ENCODE measurements at places on chromosomes 6 and 20.
A peak's percentile ranks its signal among the peaks of the same experiment; 100 is the strongest.

GRCh38 chr20:53003420-53004154 is 31.4 kb downstream of the TSHZ2 start:
- DNase-seq: no peak

DNA sequence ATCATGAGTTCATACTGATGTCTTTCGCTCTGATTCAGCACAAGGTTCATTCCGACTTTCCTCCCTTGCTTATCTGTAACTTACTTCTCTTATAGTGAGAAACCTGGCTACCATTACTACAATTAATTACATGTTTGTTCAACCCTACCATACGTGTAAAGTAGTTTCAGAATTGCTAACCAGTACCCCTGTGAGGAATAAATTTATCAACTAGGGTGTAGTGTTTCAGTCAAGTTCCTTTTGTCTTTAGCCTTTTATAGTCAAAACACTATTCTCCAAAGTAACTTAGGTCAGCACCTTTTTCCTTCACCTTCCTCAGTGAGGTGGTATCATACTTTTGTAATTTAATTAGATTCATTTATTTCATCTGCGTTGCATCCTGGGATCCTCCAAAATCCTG is 64.9 kb downstream of the MAP3K4 start:
- no peak for DNase-seq

DNA sequence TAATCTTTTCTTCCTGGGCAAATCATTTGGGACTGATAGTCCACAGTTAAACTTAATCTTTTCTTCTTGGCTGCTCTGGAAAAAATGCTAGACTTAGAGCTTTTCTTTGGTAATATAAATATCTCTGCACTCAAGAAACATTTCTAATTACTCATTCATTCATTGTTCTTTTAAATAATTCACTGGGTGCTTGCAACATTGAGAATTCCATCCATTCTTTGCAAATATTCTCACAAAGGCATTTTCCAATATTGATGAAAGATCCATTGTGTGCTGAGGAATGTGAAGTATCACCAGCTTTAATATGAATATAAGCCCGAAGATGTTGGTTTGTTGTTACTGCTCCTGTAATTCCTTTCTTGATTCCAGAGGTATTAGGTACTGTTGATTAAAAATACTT is 38.4 kb downstream of the AKAP7 start:
- no peak for DNase-seq

DNA sequence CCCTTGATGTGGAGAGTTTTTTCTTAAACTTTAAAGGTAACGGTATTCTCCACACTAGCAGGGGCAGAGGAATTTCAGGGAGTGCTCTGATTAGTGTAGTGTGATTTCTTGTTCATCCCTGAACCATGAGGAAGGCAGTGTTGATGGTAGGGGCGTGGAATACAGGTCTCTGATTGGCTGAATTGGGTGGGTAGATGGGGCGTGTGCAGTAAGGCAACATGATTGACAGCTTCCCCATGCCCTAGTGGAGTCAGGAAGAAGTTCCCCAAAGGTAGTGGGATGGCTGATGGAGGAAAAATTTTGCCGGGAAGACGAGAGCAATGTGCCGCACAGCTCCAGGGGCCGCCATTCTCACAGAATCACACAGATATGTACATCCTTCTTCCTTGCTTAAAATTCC is 97.4 kb upstream of the SALL4 start:
- DNase-seq: no peak

DNA sequence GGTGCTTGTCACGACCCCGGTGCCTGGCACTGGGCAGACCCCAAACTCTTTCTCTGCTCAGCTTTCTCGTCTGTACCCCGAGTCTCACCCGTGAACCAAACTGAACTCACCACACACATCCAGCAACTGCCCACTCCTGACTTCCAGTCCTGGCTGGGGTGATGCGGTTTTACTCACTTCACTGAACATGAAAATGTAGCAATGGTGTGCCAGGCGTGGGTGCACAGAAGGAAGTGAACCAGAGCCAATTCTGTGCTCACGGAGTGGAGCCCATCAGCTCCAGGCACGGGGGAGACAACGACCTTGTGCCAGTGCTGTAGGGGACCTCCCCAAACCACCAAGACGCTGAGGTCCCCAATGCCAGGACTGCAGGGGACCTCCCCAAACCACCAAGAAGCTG is 78.7 kb upstream of the AFDN start:
- no peak for DNase-seq

DNA sequence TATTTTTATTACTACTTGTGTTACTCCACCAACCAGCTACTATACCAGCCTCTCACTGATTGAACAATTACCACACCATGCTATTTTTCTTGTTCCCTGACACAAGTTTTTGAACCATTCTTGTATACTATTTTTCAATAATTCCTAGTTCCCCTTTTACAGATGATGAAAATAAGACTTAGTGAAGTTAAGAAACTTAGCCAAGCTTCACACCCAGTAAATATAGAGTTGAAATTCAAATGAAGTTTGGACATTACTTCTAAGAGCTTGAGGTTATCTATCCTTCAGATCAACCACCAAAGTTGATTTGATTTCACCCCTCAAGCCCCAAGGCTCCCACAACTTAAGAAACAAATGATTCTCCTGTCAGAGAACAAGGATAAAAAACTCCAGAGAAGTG is 13.1 kb upstream of the BCAS1 start:
- DNase-seq: no peak

DNA sequence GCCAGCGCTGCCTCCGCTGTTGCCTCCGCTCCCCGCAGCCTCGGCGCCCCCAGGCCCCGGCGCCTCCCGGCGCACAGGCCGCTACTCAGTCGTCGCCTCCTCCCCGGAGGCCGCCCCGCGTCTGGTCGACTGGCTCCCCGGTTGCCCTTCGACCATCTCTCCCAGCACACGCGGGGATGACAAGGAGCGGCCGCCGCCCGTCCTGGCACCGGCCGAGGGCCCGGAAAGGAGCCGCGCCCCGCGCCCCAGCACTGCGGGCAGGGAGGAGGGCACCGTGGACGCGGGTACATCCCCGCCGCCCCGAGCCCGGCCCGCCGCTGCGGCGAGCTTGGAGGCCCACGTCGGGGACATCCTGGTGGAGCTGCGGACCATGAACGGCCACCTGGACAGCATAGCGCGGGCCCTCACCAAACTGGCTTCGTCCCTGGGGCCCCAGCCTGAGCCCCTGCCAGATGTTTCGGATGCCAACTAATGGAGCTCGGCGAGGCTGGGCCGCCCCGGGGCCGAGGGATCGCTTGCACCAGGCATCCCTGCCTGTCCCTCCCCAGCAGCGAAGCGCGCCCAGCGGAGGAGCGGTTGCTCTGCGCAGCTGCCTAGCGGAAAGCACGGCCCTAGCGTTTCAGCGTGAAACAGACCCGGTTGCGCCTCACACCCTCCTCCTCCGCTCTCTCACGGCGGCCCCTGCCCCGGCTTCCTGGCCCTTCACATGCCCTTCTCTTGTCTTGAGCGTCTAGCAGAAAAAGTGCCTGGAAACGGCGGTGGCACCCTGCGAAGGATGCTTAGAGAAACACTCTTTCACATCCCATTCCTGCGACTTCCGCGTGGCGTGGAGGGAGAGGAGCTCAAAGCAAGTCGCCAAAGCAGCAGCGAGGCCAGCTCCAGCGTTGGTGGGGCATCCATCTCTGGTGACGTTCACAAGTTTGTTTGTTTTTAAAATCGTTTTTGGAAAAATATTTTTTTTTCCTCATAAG is 285.8 kb upstream of the SUPT3H start:
- DNase-seq: peak; percentile 34

- no peak for DNase-seq
These were observed 18.9 kb downstream of the CDH22 start for GRCh38 chr20:46289432-46289831.

GRCh38 chr6:87822011-87822410 is 120.0 kb upstream of the AKIRIN2 start:
- DNase-seq: no peak

- no peak for DNase-seq
These were observed 118.1 kb downstream of the IRF4 start for GRCh38 chr6:509676-510075.

Data from activated T-cell treated with anti-CD3 and anti-CD28 coated beads for 24 hours (primary cell).